Panc1 (cell line): ENCODE measurements at places on chromosomes 2 and 18.

DNA sequence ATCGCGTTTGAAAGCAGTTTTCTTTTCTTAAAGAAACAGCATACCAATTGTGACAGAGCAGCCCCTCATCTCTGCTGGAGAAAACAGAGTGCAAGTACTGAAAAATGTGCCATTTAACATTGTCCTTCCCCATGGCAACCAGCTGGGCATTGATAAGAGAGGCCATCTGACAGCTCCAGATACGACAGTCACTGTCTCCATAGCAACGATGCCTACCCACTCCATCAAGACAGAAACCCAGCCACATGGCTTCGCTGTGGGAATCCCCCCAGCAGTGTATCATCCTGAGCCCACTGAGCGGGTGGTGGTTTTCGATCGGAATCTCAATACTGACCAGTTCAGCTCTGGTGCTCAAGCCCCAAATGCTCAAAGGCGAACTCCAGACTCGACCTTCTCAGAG is 9.5 kb downstream of the GRHL1 start:
- DNase-seq: no peak

- DNase-seq: no peak
Measured at GRCh38 chr2:127080226-127080937, 26.6 kb downstream of the BIN1 start.

DNA sequence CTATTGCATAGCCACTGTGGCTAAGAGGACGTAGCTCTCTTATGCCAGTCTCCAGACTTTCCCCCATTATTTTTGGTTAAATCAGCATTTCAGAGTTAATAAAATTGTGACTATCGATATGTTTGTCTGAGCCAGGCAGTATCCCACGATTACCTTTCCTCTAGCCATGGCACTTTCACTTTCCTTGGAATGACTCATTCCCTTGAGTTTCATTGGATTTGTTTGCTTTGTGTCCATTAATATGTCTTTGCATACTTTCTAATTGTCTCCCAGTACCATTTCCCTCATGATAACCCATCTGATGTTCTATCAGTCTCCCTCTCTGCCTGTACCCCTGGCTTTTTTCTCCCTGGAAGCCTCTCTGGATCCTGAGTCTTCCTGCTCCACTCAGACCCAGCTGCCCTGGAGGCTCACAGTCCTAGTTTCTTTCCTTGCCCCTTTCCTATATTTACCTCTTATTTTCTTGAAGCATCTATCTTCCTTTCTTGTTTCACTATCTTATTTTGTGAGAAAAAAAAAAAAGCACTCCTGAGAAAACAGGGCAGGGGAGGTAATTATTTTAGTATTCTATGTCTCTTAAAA is 126.1 kb downstream of the MTX2 start:
- peak; percentile 36 for DNase-seq

GRCh38 chr2:19505199-19506136 is 147.0 kb upstream of the OSR1 start:
- no peak for DNase-seq
